BJ (cell line): ENCODE measurements at places on chromosomes 12 and 14.
A peak's percentile ranks its signal among the peaks of the same experiment; 100 is the strongest.

- no peak for DNase-seq
These were observed 81.3 kb downstream of the ERGIC2 start for GRCh38 chr12:29299633-29300032.

DNA sequence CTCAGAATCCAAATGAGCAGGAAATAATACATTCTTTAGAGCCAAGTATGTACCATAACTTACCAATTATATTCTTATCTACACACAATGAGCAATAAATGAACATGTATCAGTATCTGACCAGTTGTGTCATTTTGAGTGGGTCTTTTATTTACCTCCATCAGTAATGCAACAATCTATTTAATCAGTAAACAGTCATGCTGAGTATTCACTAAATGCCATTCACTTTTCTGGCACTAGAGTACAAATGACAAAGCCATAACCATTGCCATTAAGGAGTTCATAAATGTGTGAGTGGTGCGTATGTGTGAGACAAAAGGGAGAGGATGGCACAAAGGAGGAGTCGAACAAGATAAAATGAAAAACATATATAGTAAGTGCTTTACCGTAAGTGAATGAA, 1.5 kb upstream of the STRAP start:
- DNase-seq, result no peak

GRCh38 chr12:93390031-93390430, 12.3 kb downstream of the NUDT4 start:
- no peak for DNase-seq

DNA sequence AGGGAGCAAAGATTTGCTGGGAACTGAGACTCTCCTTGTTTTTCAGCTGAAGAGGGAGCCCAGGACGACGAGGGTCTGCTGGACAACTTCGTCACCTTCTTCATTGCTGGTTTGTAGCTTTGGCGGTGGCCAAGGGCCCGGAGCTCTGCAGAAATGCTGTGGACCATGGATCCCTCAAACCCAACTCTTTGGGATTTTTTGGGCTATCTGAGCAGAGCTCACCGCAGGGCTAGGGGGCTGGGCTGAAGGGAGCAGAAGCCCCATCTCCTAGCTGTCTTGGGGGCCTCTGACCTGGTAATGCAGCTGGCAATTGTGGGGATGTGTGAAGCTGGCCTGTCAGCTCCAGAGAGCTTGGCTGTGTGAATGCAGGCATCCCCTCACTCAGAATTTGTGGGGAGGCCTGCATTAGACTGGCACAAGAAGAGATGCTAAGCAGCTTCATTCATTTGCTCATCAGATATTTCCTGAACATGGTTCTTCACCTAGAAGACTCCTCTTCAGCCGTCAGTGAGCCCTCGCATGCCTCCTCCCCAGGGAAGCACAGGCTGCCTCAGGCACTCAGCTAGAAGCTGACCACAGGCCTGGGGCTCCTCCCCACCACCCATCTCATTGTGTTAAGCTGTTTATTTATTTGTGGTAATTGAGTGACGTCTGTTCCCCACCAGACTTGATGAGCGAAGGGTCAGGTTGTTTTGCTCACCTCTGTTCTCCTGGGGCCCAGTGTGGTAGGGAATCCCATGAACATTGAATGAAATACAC, 32.2 kb downstream of the CYP46A1 start:
- no peak for DNase-seq

DNA sequence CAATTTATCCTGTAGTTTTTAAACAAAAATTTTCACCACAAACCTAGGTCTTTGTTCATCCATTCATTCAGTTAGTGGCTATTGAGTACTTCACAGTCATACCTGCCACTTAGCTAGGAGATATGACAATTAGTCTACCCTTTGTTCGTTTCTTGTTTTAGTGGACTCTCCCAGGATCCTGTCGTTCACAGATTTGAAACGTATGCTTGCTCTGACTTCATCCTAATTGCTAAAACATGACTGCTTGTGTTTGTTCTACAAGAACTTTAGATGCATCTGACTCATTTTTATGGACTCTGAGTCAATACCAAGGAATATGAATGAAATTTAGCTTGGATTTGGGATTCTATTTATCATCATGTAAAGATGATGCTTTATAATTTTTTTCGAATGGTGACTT, 69.5 kb downstream of the TBC1D30 start:
- peak; percentile 55 for DNase-seq

GRCh38 chr14:76055330-76055729, 69.8 kb downstream of the IFT43 start:
- no peak for DNase-seq

DNA sequence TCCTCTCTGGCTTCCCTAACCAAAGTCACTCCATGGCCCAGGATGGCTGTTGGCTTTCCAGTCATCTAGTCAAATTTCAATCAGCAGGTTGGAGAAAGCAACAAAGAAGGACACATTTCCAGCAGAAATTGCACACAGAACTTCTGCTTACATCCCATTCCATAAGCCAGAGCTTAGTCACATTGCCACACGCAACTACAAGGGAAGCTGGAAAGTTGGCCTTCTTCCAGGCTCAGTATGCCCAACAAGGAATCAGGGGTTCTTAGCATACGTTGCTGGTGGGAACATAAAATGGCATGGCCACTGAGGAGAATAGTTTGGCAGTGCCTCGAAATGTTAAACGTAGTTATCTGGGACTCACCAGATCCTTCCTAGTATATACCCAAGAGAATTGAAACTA, 9.3 kb upstream of the APPL2 start:
- no peak for DNase-seq

DNA sequence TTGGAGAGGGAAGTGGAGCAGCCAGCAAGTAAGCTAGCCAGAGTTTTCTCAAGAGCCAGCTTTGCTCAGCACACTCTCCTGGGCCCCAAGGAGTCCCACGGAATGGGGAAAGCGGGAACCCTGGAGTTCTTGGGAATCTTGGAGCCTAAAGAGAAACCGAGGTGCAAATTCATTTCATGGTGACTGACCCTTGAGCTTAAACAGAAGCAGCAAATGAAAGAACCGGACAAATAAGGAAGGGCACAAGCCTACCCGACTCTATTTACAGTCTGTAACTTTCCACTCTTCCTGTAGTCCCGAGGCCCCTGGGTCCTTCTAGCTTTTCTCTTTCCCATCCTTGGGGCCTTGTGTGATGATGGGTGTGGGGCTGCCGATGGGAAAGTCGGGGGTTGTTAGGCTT, 18.1 kb upstream of the TIGAR start:
- DNase-seq, result no peak

- DNase-seq, result no peak
These were observed 17.9 kb downstream of the SPRING1 start for GRCh38 chr12:116719731-116720528.

GRCh38 chr14:100640471-100641273, 53.5 kb upstream of the BEGAIN start:
- DNase-seq, result no peak

GRCh38 chr14:104171895-104172294, 33.5 kb downstream of the KIF26A start:
- DNase-seq, result no peak

DNA sequence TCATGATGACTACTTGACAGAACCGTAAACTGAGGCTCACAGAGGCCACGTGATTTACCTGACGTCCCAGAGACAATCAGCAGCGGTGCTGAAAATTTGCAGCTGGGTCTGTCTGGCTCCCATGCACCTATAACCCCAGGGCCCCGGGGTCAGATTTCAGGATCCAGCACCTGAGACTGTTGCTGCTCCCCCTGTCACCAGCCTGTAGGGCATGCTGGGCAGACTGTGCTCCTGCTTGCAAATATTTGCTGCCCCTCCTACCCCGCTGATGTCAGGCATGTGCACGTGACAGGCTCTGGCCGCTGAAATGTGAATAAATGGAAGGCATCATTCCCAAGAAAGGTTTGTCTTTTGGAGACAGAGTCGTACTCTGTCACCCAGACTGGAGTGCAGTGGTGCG, 6.0 kb downstream of the MMAB start:
- no peak for DNase-seq

DNA sequence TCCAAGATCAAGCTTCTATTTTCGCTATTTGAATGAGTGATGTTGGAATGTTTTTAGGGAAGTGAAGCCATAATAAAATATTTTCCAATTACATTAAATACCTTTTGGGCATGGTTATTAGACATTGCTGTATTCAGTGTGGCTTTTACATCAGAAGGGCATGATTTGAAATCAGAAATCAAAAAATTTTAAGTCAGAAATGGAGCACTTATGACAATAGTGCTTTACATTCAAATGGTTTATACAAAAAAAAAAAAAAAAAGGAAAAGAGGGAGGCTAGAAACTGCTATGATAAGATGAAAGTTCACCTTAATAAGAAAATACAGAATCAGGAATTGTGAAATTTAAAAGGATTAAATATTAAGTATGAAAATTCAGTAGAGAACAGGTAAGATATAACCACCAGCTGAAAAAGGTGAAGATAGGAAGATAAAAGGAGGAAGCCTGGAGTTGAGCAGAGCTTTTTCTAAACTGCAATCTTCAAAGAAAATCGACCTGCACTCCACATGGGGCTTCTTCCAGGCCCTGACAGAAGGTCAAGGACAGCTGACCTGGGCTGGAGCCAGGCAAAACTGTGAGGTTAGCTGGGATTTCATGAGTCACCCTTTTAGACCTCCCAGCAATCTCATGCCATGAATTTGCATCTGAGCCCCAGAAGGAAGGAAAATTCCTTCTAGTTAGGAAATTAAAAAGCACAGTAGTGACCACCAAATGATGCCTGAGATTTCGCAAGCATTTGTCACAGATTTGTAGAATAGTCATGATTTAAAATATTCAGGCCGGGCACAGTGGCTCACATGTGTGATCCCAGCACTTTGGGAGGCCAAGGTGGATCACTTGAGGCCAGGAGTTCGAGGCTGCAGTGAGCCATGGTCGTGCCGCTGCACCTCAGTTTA, 23.4 kb upstream of the BMP4 start:
- peak; percentile 70 for DNase-seq

GRCh38 chr14:58717813-58718212, 80.1 kb downstream of the DACT1 start:
- no peak for DNase-seq

- DNase-seq, result no peak
These were observed 136.2 kb downstream of the STXBP6 start for GRCh38 chr14:24913746-24914145.

DNA sequence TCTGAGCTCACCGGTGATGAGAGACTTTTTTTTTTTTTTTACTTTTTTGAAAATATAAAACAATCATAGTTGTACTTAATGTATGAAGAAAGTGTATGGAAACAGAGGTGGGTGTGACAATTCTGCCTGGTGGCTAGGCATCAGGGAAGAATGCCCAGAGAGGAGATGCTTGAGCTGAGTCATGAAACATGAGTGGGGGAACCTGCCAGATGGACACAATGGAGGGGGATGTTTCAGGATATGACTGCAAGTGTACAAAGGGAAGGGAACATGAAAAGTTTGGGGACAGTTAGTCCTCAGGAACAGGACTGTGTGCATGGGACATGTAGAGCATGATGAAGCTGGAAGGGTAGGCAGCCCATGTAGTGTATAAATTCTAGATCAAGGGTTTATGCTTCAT, 274.2 kb upstream of the E2F7 start:
- DNase-seq, result no peak

DNA sequence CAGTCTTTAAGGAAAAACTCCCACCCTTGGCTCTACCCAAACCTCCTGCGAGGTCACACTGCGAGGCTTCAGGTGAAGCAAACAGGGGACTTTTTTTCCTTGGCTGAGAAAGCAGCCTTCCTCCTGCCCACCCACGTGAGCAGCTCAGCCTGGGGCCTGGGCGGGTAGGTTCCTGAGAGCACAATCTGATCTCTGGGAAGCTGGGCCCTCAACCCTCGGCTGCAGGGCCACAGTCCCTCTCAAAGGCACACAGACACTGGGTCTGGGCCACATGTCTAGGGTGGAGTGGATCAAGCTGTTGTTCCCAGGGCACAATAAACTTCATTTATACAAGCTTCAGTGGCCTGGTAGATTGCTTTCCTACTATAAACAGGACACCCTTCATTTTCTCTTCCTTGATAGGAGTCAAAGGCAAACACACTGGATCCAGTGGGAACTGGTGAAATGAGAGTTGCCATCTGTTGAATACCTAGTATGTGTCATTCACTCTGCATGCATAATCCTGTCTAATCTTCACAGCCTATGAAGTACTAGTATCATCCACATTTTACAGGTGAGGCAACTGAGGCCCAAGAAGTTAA, 41.3 kb upstream of the PNMA1 start:
- DNase-seq, result no peak

DNA sequence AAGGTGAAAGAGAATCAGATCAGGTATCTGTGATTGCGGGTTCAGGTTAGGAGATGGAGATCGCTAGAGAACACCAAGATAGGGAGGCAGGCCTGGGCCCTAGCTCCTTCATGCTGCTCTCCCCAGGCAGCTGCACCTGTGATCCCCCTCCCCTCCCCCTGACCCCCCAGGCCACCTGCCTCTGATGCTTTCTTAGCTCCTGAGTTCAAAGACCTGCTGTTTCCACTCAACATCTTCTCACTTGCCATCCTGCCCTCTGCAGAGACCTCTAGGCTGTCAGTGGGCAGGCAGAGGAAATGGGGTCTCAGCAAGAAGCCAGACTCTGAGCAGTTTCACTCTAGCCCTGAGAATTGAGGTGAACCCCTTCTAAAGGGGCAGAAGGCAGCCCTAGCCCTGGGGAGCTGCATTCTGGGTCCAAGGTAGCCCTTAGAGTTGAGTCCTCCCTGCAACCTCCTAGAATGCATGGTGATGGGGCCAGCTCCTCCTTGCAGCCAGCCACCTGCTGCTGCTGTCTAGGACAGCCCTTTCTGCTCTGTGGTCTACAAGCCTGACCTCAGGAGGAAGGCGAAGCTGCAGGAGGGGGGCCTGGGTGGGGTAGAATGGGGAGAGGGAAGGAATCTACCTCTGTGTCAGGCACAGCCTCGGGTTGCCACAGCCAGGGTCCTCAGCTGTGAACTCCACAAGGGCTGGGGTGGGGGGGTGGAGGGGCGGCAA, 6.4 kb upstream of the SLC48A1 start:
- DNase-seq, result no peak

- no peak for DNase-seq
These were observed 16.1 kb upstream of the CRACR2A start for GRCh38 chr12:3768911-3769447.

- no peak for DNase-seq
These were observed 19.7 kb upstream of the DIABLO start for GRCh38 chr12:122245553-122245952.

- no peak for DNase-seq
These were observed at the start of gene GDF11 for GRCh38 chr12:55742719-55743405. GDF11 (plus strand) TSS chr12:55743122; CDS start chr12:55743317, 195 bp downstream.

GRCh38 chr12:38711054-38711453, 194.3 kb downstream of the CPNE8 start:
- no peak for DNase-seq
